Mucosa of descending colon (tissue), 3 donors: ENCODE measurements at places on chromosomes 7 and 10. TPM values are rescaled to one million over a fixed set of nuclear protein-coding genes. Genes with fewer than 3 reads are reported as not detected.

DNA sequence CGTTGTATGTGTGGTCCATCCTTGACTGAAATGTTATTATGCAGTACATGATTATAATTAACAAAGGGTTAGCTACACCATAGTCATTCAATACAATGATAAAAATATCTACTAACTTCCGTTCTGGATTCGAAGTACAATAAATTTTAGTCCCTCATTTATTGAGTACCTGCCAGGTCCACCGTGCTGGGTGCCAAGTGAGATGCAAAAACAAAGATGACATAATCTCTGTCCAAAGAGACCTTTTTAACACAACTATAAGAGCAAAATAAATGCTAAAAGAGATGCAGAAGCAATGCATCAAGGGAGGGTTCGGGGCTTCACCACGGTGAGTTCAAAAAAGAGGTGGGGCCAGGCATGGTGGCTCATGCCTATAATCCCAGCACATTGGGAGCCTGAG, 33.1 kb downstream of the LAMB1 start:
- no peak for DNase-seq

DNA sequence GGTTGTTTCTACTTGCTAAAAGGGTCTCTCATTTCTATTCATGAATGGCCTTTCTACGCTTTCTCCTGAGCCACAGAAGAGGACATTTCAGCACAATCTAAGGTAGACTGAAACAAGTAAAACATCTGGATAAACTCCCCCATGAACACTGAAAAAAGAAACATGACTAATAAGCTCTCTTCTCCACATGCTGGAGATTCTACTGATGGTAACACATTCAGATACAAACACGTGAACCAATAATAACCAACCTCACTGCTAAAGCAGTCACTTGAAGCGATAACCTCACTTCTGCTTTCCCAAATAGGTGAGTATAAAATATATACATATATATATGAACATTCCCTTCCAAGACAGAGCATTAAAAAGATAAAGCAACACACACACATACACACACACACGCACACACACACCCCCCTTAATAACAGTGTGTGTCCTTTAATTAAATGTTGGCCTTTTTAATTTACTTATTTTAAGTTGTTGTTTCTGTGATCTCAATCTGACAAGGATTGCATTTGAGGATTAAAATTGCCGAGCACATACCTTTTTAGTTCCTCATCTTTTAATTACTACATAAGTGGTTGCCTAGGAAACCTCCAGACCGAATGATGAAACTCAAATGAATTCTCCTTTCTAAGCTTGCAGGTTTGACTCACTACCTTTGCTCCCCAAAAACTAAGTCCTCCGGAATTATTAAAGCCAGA, 292.4 kb upstream of the KLF14 start:
- DNase-seq, result no peak

GRCh38 chr7:11911900-11912299, 79.9 kb upstream of the THSD7A start:
- no peak for DNase-seq

Gene OPALIN
- total RNA-seq, result not detected

Gene TBXAS1
- 15.6 TPM for total RNA-seq

Gene GRM3
- not detected for total RNA-seq

Gene BMPER
- 1.4 TPM for total RNA-seq

Gene TSPAN12
- 43.4 TPM for total RNA-seq
